Neural crest cell (in vitro differentiated cells): ENCODE measurements at places on chromosomes 7 and 10. TPM values are rescaled to one million over a fixed set of nuclear protein-coding genes. Genes with fewer than 3 reads are reported as not detected.
A peak's percentile ranks its signal among the peaks of the same experiment; 100 is the strongest.

GRCh38 chr7:70660154-70660818, 471.7 kb upstream of the GALNT17 start:
- no peak overlapping the region for H3K27ac ChIP-seq
- DNase-seq, result no peak
- H3K27me3 ChIP-seq, result no peaks in the 10 kb centered on the region
- H3K4me3 ChIP-seq, result no peak overlapping the region
- H3K4me1 ChIP-seq, result peaks cover 17% of the 10 kb centered on the region
- H3K36me3 ChIP-seq, result peaks cover 3% of the 10 kb centered on the region

DNA sequence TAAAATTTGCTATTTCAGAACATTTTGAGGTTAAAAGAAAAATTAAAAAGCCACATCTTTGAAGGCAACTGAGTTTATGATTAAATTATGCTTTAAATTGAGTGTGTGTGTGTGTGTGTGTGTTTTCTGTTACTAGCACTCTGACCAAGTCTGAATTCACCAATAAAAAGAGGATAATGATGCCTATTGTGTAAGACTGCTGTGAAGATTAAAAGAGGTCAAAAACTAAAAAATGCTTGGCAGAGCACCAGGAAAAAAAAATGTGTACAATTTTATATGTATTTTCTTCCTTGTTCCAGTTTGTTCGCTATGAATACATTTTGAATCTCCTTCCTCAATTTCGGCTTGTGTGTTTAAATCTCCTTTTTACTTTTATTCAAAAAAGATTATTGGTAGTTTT, 316.6 kb upstream of the MAGI2 start:
- H3K4me1 ChIP-seq, result peaks cover 10% of the 10 kb centered on the region
- H3K4me3 ChIP-seq, result no peak overlapping the region
- H3K27ac ChIP-seq, result no peak overlapping the region
- H3K27me3 ChIP-seq, result no peaks in the 10 kb centered on the region

DNA sequence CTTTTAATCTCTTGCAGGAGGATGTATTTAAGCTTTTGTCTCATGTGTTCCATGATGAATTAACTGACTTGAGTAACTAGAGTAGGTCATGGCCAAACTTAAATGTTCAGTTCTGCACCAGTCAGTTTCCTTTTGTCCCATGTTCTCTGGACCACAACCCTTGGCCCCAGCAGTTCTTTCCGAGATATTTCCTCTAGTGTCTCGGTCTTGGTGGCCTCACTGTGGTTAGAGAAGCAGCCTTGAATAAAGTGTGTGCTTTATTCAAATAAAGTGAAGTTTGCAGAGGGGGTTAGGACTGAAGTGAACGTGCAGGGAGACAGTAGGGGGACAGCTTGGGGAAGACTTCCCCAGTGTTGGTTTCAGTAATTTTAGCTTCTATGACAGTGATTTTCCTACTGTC, 9.3 kb downstream of the ZNF212 start:
- no peak overlapping the region for H3K27ac ChIP-seq
- H3K36me3 ChIP-seq, result peaks cover 2% of the 10 kb centered on the region
- H3K4me1 ChIP-seq, result no peaks in the 10 kb centered on the region
- no peak for DNase-seq
- no peak overlapping the region for H3K4me3 ChIP-seq
- no peaks in the 10 kb centered on the region for H3K27me3 ChIP-seq

- no peaks in the 10 kb centered on the region for H3K27me3 ChIP-seq
- no peak for DNase-seq
- H3K36me3 ChIP-seq, result no peaks in the 10 kb centered on the region
- no peak overlapping the region for H3K4me3 ChIP-seq
- no peak overlapping the region for H3K27ac ChIP-seq
Measured at GRCh38 chr7:106773228-106773627, 91.9 kb upstream of the PIK3CG start.

GRCh38 chr10:76695069-76695468, 942.5 kb downstream of the KCNMA1 start:
- H3K4me3 ChIP-seq, result no peak overlapping the region
- no peak overlapping the region for H3K27ac ChIP-seq
- H3K27me3 ChIP-seq, result no peaks in the 10 kb centered on the region
- peaks cover 7% of the 10 kb centered on the region for H3K36me3 ChIP-seq

- no peaks in the 10 kb centered on the region for H3K36me3 ChIP-seq
- peak overlapping the region; percentile 34 for H3K4me3 ChIP-seq
- H3K27ac ChIP-seq, result no peak overlapping the region
- DNase-seq, result no peak
Measured at GRCh38 chr7:149880638-149881311, 7.0 kb downstream of the ATP6V0E2 start.

Gene SORBS1
- 15.3 and 15.8 TPM in 2 replicates for total RNA-seq

Gene GDF2
- total RNA-seq, result not detected in 2 replicates

Gene CHAT
- total RNA-seq, result 2.7 and 3.3 TPM in 2 replicates
